ENCODE measurements at places on chromosomes 2 and 18.

GRCh38 chr18:3651266-3651665, 201.3 kb downstream of the TGIF1 start:
- DNase-seq, result no peak

DNA sequence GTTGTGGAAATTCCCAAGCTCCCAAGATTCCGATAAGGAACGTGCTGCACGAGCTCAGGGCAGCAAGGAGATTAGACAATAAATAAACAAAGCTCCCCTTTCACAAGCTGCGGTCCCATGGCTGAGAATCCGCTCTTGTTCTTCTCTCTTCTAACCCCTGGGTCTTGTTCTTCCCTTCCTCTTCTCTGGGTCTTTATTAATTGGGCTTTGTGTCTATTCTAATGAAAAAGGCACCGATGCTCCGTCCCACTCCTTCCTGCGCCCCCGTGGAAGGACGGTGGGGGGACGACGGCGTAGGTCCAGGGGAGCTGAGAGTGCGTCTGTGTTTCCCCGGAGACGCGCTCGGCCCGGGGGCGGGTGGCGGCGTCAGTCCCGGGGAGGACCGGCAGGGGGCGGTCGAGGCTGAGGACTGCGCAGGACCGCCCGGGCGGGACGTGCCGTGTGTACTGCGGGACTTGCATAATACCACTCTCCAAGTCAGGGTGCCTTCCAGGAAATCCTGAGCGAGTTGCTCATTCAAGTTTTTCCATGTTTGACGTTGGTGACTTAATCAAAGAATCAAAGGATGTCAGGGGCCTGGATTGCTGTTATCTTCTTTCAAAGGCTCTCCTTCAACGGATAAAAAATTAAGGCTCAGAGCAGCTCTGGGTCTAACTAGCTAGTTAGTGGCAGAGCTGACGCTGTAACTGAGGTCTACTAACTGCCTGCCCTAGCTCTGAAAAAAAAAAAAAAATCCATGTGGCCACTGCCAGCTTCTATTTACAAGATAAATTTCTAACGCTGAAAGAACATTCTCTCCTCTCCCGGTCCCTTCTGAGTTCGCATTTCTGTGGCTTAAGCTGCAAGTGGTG, 321.4 kb downstream of the TGIF1 start:
- DNase-seq, result peak; percentile 56

DNA sequence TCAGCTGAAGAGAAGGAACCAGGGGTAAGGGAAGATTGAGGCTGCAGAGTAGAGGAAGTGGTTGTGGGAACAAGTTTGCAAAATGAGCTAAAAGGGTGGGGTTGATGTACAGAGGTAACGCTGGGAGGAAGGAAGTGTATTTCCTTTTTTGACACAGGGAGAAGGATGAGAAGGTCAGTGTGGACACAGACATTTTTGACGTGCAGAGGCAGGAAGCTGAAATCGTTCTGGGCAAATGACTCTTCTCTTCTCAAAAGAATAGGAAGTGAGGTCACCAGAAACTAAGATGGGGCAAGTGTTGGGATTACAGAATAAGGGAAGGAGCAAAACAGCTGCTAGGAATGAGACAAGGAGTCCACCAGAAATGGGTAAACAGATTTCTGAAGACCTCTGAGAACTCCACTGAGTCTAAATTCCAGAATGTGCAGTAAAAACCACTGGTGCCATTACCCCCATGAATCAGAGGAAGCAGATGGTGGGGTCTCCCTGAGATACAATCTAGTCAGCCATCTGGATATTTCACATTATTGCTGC, 20.0 kb upstream of the RNF149 start:
- no peak for DNase-seq

GRCh38 chr2:70330476-70330875, 28.6 kb upstream of the FAM136A start:
- DNase-seq, result no peak

DNA sequence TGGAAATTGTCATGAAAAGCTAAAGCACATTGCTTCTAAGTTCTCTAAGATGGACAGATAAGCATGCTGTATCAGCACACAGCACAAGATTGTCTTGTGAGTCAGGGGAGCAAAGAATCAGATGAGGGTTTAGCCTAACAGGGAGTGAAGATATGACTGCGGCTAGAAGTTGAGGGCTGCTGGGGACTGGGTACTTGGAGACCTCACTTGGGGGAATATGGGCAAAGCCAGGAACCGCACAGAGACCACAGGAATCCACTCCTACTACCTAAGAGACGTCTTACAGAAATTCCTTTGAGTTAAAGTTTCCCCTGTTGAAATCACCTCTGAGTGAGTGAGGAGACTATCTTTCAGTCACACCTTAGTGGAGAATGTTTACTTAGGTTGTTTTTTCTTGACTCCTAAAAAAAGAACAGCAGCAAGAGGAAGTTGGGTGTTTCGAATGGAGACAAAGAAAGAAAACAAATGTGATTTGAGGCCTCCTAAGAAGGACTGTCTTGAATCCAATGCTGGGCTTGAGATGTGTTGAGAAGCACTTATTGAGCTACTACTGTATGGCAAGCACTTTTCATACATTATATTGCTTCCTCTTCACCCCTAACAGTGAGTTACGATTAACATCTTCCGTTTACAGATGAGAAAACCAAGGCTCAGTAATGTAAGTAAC, 100.7 kb downstream of the ANKRD44 start:
- DNase-seq, result no peak

DNA sequence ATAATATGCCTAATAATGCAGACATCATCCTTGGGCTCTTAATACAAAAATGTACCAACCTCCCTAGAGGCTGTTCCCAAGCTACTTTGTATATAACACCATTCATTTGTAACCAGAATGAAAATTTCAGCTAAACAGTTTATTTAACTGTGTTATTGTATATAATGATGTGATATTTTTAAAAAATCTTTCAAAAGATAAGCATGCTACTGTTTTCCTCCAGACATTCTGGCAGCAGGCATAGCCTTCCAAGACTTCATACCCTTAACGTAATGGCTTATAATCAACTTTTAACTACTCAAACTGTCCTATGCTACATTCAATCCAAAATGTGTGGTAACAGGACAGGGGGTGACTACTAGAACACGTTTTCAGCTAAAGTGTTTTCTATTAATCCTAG, 21.2 kb downstream of the CFAP221 start:
- no peak for DNase-seq

GRCh38 chr2:136517716-136518115, 247.6 kb upstream of the THSD7B start:
- DNase-seq, result no peak
